CD14-positive monocyte (primary cell): ENCODE measurements at places on chromosomes 7 and 10.

DNA sequence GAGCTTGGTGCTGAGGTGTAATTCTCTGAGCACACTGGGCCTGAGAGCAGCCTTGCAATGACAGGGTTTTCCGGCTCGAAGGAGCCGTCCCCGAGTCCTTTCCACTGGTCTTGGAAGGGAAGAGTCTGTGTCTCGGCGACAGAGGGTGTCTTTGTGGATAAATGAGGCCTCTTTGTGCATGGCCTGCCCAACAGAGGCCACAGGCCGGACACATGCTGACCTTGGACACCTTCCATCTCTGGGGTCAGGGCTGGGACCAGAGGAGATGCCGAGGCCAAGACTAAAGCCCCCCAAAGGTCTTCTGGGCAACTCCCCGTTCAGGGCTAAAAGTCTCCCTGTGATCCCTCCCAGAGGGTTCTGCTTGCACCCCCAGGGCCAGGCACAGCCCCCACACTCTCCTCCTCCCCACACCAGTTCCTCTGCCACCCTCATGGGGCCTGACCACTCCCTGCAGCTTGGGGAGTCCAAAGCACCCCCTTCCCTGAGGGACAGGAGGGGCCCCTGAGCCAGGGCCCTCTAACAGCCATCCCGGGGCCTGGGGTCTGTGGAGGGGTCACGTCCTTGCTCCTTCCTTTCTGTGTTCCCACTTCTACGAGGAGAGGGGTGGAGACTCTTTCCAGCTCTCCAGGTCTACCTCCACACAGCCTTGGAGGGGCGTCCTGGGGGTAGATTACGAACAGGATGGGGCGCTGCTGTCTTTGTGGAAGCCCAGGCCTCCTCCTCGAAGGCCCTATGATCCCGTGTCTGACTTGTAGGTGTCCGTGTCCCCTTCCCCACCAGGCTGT is 130.6 kb upstream of the FAM20C start:
- DNase-seq, result no peak

DNA sequence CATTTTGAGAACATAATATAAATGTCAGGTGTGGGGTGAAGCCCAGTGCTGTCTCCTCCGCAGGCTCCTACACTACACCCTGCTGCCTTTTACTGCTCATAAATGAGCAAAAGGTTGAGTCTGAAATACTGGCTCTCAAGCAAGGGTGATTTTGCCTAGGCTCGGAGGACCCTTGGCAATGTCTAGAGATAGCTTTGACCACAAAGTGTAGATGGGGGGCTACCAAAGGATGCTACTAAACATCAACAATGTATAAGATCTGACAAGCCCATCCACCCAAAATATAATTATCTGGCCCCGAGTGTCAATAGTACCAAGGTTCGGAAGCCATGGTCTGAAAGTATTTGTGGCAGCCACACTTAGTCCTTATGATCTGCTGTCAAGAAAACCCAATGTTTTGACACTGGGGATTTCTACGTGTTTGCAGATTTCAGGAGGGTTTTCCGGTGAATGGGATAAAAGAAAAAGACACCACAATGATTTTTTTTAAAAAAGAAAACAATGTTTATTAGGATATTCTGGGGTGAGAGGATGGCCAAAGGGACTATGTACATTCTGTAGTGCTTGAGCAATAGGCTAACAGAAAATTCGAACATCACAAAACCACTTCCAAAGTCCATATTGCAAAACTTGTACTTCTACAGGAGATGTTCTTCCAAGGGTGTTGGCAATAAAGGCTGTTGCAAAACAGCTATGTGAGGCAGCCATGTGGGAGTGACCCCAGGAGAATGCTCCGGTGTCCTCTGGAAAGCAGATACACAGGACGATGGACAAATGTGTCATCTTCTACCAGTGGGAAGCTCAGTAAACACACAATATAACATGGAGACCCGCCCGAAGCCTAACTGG is 216.3 kb downstream of the GFRA1 start:
- DNase-seq, result no peak

DNA sequence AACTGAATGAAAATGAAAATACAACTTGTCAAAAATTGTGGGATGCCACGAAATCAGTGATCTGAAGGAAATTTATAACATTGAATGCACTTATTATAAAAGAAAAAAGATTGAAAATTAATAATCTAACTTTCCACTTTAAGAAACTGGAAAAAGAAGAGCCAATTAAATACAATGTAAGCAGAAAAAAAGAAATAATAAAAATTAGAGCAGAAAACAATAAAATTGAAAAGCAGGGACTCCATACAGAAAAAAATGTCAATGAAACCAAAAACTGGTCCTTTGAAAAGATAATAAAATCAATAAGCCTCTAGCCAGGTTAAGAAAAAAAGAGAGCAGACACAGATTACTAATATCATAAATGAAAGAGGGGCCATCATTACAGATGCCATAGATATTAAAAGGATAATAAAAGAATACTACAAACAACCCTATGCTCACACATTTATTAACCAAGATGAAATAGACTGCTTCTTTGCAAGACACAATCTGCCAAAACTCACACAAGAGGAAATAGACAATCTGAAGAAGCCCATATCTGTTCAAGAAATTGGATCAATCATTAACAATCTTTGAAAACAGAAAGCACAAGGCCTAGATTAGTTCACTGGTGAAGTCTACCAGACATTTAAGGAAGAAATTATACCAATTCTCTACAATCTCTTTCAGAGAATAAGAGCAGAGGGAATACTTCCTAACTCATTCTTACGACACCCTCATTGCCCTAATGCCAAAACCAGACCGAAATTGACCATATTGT is 233.8 kb upstream of the NEBL start:
- no peak for DNase-seq

GRCh38 chr7:4549681-4550080 is 132.4 kb upstream of the FOXK1 start:
- no peak for DNase-seq

DNA sequence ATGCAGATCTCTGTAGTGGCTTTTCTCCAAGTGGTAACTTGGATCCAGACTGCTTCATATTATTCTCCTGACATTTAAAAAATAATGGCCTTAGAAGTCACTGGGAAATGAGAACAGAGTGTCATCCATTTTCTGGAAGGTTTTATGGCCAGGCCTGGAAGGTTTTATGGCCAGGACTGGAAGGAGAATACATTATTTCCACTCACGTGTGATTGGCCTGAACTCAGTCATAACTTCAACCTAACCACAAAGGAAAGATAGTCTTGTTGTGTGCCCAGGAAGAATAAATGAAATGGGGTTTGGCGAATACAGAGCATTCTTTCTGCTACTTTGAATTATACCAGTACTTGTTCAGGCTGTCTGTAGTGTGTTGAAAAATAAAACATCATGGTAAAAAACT is 360.9 kb downstream of the GPAM start:
- no peak for DNase-seq

- DNase-seq, result no peak
These were observed 4.3 kb upstream of the PIK3AP1 start for GRCh38 chr10:96724621-96725020.

DNA sequence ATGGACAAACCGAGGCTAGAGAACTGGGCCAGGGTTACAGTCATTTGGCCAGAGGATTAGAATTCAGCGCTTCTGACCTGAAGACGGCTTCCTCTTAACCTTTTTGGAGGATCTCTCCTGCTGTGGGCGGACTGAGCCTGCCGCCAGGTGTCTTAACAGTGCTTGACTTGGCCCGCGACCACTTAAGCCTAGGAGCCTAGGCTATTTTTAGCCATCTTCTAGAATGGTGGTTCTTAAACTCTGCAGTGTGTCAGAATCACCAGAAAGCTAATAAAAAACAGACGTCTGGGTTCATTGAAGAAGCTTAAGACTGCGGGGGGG is 722 bp downstream of the MDH2 start:
- DNase-seq, result no peak

DNA sequence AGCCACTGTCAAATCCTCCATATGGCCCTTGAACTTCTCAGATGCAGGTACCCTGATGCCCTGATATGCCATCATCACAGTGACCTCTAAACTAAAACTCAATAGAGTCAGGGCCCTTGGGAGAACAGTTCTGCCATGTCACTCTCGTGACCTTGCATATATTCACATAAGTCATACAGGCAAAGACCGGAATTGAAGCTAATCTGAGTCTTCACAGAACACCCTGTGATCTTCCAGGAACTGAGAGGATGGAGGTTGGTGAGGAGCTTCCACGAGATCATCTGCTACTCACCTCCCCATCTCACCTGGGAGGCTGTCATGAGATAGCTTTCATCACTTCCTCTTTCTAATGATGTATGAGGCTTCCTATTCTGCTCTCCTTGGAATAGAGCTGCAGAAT is 228.7 kb upstream of the CCDC6 start:
- no peak for DNase-seq

DNA sequence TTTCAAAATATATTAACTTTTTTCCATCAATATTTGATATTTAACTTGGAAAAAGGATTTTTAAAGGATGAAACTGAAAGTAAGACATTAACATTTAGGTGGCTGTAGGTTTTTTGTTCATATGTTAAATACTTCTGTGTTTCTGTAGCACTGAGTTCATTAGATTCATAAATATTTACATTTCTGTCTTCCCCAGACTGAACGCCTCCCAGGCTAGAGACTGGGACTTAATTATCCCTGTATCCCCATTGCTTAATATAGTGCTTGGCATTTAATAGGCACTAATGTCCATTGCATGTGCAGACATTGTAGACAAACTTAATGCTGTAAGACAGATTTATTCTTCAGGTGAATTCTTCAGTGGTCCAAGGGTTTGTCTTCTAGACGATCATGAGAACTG is 7.4 kb downstream of the PTPN12 start:
- DNase-seq, result no peak

- no peak for DNase-seq
These were observed 113.9 kb downstream of the ARHGAP22 start for GRCh38 chr10:48490946-48491345.

- no peak for DNase-seq
These were observed 53.8 kb downstream of the HGF start for GRCh38 chr7:81715984-81716588.

DNA sequence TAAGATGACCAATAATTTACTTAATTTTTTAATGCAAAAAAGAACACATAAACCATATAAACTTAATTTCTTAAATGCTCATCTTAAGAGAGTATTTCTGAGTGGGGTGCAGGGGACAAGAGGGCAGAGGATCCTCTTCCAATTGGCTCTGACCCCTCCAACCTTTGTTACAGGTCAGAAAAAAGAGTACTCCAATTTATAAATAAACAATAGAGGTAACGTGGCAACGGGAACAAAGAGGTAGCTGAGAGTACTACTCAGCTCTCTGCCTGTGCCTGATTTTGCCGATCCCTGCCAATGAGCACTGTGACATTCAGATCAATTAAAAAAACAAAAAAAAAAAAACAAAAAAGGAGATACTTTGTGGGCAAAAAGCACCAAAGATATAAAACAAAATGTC is 307.9 kb downstream of the PARD3 start:
- DNase-seq, result no peak

- no peak for DNase-seq
These were observed 253.4 kb downstream of the USP6NL start for GRCh38 chr10:11358011-11358410.

GRCh38 chr7:44152971-44153947 is 12.1 kb upstream of the MYL7 start:
- no peak for DNase-seq

- peak; percentile 21 for DNase-seq
These were observed 46.5 kb upstream of the FGL2 start for GRCh38 chr7:77246026-77246640.

- peak; percentile 46 for DNase-seq
These were observed 7.4 kb upstream of the SAMD8 start for GRCh38 chr10:75103881-75104686.

GRCh38 chr7:158032561-158033115 is 555.0 kb downstream of the PTPRN2 start:
- DNase-seq, result no peak
